ENCODE measurements at places on chromosomes 12 and 14. TPM values are rescaled to one million over a fixed set of nuclear protein-coding genes. Genes with fewer than 3 reads are reported as not detected.

DNA sequence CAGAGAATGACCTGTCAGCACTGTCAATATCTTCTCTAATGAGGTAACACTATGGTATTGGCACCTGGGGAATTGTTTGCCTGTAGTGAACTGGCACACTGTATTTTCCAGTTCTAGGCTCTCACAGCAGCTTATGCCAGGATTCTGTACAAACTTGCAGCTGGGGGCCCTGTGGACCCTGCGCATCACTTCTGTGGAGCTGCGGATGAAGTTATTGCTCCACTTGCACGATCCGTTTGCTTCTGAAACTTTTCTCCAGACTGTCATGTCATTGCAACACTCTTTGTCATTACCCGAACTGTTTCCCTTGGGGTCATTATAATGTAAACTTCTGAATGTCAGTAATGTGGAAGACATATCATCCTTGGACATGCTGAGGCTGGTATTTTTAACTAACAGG, 3.9 kb downstream of the RNASE11 start:
- DNase-seq = no peak

The KLRK1 gene
- total RNA-seq = 0.82 TPM

- DNase-seq = no peak
Observed at GRCh38 chr12:115404761-115405470, 720.9 kb upstream of the TBX3 start.

The PITPNM2 gene
- 4.9 TPM for total RNA-seq

DNA sequence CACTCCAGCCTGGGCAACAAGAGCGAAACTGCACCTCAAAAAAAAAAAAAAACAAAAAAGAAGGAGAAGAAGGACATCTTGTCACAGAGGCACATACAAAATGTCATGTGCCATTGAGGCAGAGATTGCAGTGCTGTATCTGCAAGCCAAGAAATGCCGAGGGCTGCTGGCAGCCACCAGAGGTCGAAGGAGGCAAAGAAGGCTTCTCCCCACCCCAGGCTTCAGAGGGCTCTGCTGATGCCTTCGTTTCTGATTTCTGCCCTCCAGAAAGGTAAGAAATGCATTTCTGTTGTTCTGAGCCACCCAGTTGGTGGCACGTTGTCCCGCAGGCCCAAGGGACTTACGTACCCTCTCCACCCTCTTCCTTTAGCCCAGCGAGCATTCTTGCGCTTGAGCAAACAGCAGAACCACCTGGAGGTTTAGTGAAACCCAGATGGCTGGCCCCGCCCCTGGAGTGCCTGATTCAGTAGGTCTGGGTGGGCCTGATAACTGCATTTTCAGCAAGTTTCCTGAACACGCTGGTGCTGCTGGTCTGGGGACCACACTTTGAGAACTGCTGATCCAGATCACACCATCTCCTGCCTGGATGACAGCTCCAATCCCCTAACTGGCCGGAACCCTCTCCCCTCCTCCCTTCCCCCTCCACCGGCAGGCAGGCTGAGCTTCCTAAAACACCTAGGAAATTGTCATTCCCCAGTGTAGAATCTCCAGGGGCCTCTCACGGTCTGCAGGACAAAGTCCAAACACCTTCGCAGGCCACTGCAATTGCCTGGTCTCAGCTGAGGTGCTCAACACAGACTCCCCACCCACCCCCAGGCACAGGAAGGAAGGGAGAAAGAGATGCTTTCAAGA, 21.1 kb upstream of the SCARB1 start:
- no peak for DNase-seq

- no peak for DNase-seq
Observed at GRCh38 chr14:37712976-37713431, 117.6 kb downstream of the TTC6 start.

The ATP2A2 gene
- 149 TPM for total RNA-seq

DNA sequence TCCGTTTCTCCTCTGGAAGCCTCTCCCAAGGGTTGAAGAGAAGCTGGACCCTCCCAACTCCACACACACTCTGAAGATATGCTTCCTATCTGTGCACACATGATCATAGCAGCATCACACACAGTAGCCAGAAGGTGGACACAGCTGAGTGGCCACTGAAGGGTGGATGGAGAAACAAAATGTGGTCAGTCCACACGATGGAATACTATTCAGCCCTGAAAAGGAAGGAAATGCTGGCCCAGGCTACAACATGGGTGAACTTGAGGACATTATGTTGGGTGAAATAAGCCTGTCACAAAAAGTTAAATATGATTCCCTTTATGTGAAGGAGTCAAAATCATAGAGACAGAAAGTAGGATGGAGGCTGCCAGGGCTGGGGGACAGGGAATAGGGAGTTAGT, 43.9 kb upstream of the DLK1 start:
- no peak for DNase-seq

DNA sequence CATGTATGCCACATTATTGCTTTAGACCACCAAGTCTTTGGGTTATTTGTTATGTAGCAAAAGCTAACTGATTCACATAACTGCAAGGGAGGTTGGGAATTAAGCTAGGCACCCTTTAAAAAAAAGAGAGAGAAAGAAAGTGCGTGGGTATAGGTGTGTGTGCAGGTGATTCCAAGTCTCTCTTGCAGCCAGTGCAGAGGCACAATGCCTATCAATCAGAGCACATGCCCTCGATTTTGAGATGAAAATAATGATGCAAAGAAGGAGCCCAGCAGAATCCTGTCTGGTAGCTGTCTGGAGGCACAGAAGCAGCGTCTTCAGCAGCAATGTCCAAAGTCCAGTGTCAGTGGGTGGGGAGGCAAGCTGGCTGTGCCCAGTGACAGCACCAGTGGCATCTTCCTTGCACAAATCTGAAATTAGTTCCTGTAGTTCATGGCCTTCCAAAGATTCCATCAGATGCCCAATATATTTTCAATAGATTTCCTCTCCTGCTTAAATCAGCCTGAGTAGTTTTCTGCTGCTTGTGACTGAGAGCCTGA, 62.4 kb upstream of the TBPL2 start:
- no peak for DNase-seq

GRCh38 chr14:68153275-68153674, 333.7 kb downstream of the RAD51B start:
- DNase-seq = no peak

GRCh38 chr12:82673698-82674097, 13.0 kb upstream of the TMTC2 start:
- DNase-seq = no peak

GRCh38 chr12:113065126-113066007, 8.8 kb downstream of the DTX1 start:
- no peak for DNase-seq

Data from frontal cortex (tissue), 4 donors.